Sigmoid colon (tissue), 7 donors: ENCODE measurements at places on chromosomes 6 and 20. TPM values are rescaled to one million over a fixed set of nuclear protein-coding genes. Genes with fewer than 3 reads are reported as not detected.
A peak's percentile ranks its signal among the peaks of the same experiment; 100 is the strongest.

DNA sequence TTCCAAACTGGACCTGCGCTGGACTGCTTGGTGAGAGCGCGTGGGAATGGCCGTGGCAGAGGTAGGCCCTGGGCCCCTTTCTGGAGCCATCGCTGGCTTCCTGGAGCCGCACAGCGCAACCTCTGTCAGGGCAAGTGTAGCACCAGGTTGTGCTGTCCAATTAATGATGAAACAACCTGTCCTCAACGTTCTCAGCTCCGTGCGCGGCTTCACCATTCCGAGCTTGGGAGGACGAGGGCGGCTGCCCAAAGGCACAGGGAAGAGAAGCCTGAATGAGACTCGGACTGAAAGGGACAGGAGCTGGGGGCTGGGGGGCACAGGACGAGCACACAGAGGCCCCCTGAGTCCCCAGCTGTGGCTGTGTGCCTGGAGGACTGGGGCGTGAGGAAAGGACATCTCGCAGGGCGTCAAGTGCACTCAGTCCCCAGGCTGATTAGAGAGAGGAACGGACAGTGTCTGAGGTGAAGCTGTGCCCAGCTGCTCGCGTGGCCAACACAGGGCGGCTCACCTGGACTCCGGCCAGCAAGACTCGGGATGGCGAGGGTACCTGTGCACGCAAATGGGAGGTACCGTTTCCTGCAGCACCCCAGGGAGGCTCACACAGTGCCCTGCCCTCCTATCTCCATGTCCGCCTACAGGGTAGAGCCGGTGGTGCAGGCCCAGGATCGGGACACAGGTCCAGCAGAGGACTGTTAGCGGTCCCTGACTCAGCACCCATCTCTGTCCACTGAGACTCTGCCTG, 403.3 kb downstream of the TAF4 start:
- H3K4me1 ChIP-seq: no peaks in the 10 kb centered on the region
- DNase-seq: no peak
- no peak overlapping the region for H3K27ac ChIP-seq
- no peaks in the 10 kb centered on the region for H3K36me3 ChIP-seq

The KHDC1 gene
- 1.1 TPM for total RNA-seq

DNA sequence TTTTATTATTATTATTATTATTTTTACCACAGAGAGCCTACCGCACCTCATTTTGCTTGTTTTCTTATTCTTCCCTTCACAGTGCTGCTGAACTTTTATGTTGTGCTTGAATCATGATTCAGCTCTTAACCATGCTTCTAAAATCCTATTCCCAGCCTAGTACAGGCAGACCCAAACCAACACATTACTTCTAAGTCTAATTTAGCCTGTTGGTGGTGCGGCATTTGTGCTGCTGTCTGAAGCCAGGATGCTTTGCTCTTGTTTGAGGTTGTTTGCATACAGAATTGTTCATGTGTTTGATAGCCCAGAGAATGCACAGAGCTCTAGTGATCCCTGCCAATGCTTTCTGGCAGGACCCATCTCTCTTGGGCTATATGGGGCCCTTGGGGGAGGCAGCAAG, 213.5 kb upstream of the KCNG1 start:
- no peaks in the 10 kb centered on the region for H3K4me1 ChIP-seq
- H3K4me3 ChIP-seq: no peak overlapping the region
- no peak overlapping the region for H3K27ac ChIP-seq
- DNase-seq: no peak
- no peaks in the 10 kb centered on the region for H3K36me3 ChIP-seq
- H3K27me3 ChIP-seq: no peaks in the 10 kb centered on the region

The NINL gene
- 9.6 TPM for total RNA-seq

- H3K36me3 ChIP-seq: no peaks in the 10 kb centered on the region
- no peak overlapping the region for H3K27ac ChIP-seq
- no peak overlapping the region for H3K4me3 ChIP-seq
- DNase-seq: peak; percentile 54
- no peaks in the 10 kb centered on the region for H3K4me1 ChIP-seq
These were observed 31.7 kb upstream of the SPAG4 start for GRCh38 chr20:35583636-35584560.

The BFSP1 gene
- total RNA-seq: 1.1 TPM

The IMPG1 gene
- not detected for total RNA-seq

The C20orf202 gene
- not detected for total RNA-seq
